ENCODE measurements at places on chromosomes 3 and 15.

DNA sequence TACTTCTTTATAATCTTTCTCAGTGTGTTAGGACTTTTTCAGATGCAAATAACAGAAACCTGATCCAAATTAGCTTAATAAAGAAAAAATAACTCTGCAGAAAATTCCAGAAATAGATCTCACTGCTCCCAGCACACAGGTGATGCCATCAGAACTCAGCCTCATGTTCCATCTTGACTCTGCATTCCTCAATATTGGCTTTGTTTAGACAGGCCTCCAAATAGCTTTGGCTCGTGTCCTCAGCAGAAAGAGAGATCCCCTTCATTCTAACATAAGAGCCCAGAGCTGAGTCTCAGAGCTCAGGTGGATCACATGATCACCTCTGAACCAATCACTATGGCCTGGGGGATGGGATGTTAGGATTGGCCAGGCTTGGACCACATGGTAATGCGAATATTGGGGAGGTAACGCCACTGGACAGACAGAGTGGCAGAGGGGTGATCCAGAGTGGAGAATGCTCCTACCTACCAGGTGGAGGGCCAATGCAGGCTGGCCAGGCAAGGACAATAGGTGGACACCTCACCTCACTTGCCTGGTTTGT is 46.6 kb upstream of the TBC1D21 start:
- no peak for DNase-seq

GRCh38 chr3:11088831-11089230 is 65.5 kb upstream of the HRH1 start:
- no peak for DNase-seq

DNA sequence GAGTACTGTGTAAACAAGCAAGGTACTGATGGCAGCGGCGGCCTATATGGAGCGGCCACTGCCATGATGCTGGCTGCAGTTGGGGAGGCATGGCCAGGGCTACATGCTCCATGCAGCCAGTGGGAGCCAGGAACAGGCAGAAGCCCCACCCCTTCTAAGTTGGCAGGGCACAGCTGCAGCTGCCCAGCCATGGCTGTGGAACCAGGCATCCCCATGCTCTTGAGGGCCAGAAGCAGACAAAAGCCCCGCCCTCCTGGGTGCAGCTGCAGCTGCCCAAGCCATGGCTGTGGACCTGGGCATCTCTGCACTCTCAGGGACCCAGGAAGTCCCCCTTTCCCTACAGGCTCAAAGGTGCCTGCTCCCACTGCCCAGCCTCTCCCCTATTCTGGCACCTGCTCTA is 150.9 kb downstream of the FMN1 start:
- no peak for DNase-seq

DNA sequence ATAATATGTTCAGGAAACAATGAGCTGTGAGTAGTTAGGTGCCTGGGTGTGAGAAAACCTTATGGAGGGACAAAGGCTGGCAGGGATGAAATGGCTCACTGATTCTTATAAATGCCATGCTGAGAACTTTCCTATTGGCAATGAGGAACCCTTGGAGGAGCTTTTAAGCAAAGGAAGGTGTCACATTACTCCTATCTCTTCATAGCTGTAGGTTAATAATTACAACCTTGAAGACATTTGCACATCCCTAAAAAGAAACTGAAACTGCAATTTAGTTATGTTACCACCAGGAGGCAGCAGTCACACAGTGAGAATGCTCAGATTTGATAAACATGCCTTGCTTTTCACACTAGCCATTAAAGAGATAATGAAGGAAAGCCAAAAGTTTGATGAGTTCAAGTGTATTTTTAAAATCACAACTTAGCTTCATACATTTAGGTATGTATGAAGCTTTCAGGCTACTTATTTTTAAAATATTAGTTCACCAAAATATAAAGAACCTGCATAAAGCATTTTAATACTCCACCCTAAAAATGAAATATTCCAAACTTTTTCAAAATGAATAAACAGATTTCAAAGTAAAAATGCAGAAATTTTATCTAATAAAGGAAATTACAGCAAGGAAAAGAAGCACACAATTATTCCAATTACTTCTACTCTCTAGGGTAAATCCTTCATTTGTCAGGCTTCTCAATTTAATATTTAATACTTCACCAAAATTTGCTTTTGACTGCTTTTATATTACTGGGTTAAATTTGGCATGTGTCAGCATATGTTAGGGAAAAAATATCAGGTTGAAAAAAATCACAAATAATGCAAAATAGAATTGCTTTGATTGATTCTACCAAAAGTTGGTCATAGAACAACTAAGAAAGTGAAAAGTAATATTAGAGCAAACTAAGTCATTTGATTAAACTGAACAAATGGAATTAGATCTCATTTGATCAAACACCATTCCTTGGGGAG is 136.9 kb upstream of the SLC2A2 start:
- DNase-seq = no peak

- no peak for DNase-seq
Measured at GRCh38 chr3:155079746-155080487, at the start of gene MME. TSS of gene MME (plus strand) at chr3:155080319. CDS start at chr3:155084168, 3,849 bp downstream.

- no peak for DNase-seq
Measured at GRCh38 chr3:7695049-7695448, 806.6 kb upstream of the LMCD1 start.

GRCh38 chr3:177349384-177349783 is 152.1 kb upstream of the TBL1XR1 start:
- DNase-seq = no peak

DNA sequence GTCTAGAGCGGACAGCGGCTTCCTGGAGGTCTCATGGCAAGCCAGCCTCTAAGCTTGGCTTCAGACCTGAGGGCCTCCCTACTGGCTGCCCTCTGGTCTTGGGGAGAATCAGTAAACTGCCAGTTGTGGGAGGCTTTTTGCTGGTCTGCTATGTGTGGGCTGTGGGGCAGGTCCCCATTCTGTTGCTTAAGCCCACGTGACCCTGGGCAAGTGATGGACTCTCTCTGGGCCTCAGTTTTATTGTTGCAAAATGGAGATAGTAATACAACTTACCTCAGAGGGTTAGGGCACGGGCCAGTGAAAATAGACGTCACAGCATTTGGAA is 61.7 kb downstream of the SLC6A6 start:
- no peak for DNase-seq

GRCh38 chr3:170717410-170718402 is 131.8 kb upstream of the SLC7A14 start:
- no peak for DNase-seq

GRCh38 chr15:67824197-67824968 is 926 bp upstream of the SKOR1 start:
- no peak for DNase-seq

- no peak for DNase-seq
Measured at GRCh38 chr3:49134471-49135265, 1.8 kb upstream of the LAMB2 start.

- no peak for DNase-seq
Measured at GRCh38 chr15:100340721-100341238, 995 bp downstream of the ADAMTS17 start.

- DNase-seq = no peak
Measured at GRCh38 chr3:173921732-173922131, 524.2 kb downstream of the NLGN1 start.

GRCh38 chr3:5264896-5265770 is 77.6 kb downstream of the EDEM1 start:
- DNase-seq = no peak

GRCh38 chr3:53081318-53081717 is 35.4 kb upstream of the SFMBT1 start:
- DNase-seq = no peak

- no peak for DNase-seq
Measured at GRCh38 chr3:23254835-23255234, 51.7 kb downstream of the UBE2E2 start.

DNA sequence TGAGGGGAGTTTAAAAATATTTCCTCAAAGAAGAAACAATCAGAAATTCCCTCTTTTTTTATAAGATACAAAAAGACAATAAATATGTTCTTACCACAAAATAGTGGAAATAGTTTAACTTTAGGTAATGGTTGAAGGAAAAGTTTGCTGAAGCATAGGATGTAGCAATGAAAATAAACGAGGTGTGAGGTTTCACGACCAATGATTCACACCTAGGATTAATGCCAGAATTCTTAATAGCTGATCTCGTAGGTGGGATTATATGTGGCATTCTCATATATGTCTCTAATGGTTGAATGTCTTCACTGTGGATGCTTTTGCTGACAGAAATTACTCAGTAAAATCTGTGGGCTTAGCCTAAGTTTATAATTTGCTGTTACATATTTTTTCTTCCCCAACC is 467.7 kb downstream of the FGF12 start:
- DNase-seq = no peak

DNA sequence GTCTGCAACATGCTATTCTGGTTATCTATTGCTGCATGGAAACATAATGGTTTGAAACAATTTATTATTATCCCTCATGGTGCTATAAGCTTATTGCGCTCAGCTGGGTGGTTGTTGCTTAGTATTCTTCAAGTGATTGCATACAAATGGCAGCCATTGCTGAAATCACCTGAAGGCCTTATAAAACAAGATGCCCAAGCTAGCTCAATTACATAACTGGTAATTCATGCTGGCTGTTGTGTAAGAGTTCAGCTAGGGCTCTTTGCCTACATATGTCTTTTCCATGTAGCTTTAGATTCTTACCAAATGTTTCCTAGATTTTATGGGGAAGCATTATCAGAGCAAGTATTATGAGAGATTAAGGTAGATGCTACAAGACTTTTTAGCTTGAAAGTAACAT is 644.0 kb upstream of the CBLB start:
- DNase-seq = no peak

DNA sequence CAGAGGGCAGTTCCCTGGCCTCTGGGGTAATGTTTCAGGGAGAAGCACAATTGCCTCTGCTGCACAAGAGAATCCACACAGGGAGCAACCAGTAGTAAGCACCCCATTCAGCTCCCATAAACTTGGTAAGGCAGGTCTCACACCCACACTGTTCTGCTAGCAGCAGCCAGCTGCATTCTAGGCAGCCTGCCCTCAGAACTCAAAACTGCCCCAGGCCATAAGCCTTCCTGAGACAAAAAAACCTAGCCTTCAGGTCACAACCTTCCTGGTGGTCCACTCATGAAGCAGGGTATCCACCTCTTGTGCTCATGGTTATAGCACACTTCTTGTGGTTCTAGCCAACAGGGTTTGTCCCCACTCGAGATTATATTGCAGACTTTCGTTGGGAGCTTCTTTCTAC is 33.7 kb upstream of the ABI3BP start:
- DNase-seq = no peak

- DNase-seq = no peak
Measured at GRCh38 chr15:96321639-96322535, 8.6 kb upstream of the NR2F2 start.

DNA sequence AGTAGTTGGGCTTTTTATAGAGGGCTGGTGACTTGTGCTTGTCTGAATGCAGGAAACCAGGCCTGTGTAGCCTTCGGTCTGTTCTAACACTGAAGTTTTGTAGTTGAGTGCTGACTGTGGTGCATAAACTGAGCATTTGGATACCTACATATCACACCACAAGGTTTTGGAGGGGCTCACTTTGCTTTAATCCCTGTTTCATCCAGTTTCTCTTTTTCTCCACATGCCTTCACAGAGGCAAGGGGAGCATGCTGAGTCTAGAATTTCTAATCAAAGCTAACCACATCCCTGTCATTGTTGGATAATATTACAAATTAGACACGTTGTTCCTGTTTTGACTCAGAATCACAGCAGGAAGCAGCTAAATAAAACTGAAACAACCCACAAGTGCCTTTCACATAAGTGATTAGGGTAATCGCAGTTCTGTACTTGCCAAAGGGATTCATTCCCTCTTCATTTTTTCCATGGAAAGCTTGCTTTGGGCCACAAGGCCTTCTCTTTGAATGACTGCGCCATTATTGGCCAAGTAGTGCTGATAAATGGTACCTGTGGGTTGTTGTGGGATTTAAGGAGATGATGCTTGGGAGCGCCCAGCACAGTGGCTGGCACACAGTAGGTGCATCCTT is 48.9 kb downstream of the TGFBR2 start:
- DNase-seq = no peak

- no peak for DNase-seq
Measured at GRCh38 chr3:49104052-49104426, 518 bp downstream of the QARS1 start.

- DNase-seq = no peak
Measured at GRCh38 chr3:160170409-160171370, 54.5 kb upstream of the C3orf80 start.

- no peak for DNase-seq
Measured at GRCh38 chr3:195017151-195017550, 253.8 kb downstream of the XXYLT1 start.

GRCh38 chr3:197955892-197956477 is 4.0 kb upstream of the LMLN start:
- DNase-seq = no peak

GRCh38 chr3:143676021-143676420 is 172.2 kb downstream of the SLC9A9 start:
- no peak for DNase-seq

GRCh38 chr3:101072300-101072699 is 79.1 kb upstream of the ABI3BP start:
- DNase-seq = no peak

DNA sequence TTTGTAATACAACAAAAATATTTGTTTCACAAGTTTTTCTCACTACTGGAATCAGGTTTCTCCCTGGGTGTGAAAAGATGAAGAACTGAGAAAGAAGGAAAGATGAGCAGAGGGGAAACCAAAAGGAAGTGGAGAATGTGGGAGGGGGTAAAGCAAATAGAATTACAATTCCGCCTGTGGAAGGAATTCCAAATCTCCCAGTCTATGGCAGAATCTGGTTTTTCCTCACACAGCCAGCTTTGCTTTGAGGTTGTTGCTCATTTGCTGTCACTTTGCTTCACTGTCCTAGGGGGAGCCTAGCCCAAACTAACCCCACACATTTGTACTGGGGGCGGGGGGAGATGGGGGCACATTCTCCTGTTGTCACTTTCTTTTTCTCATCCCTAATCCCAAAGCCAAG is 43.9 kb downstream of the RPL22L1 start:
- no peak for DNase-seq
